Nucleus accumbens (tissue), 56 donors: ENCODE measurements at places on chromosomes 7 and 10.

DNA sequence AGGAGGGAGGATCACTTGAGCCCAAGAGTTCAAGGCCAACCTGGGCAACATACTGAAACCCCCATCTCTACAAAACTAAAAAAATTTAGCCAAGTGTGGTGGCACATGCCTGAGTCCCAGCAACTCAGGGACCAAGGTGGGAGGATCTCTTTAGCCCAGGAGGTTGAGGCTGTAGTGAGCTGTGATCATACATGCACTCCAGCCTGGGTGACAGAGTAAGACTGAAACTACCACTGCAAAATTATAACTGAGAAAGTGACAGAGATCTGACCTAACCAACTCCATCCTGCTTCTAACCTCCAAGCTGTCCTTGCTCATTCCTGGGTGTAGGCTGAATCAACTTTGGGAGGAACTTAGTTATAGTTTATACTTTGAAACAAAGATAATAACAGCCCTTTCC is 59.4 kb downstream of the HTR7 start:
- DNase-seq, result no peak

GRCh38 chr7:30804078-30804661 is 33.0 kb downstream of the MINDY4 start:
- DNase-seq, result no peak

DNA sequence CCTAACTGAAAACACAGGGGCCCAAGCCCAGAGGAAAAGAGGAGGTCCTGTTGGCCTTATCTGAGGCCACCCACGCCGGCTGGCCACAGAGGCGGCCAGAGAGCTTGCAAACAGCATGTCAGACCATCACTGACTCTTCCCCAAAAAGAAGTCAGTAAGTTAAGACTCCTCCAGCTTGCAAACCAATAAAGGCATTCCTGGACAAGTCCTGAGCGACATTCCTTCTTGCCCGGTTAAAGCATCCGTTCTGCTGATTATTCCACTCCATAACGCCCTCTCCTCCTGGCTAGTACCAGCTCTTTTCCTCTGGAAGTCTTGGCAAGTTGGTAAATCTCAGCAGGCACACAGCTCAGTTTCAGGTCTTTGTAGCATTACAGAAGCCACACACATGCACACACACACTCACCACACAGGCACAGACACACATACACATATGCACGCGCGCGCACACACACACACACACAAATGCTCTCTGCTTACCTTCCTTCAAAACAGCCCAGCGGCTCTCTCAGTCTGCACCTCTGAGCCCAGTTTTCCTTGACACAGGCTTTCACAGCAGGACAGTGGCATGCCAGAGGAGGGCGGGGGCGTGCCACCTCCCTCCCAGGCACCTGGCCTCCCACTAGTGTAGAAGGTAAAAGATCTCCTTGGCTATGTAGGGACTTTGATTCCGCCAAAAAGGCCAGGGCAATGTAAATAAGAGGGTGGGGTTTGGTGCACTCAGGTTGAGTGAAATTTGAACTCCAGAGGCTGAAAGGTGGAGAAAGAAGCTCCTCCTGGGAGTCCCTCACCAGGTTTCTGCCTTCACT is 201.4 kb downstream of the TNS3 start:
- DNase-seq, result no peak

DNA sequence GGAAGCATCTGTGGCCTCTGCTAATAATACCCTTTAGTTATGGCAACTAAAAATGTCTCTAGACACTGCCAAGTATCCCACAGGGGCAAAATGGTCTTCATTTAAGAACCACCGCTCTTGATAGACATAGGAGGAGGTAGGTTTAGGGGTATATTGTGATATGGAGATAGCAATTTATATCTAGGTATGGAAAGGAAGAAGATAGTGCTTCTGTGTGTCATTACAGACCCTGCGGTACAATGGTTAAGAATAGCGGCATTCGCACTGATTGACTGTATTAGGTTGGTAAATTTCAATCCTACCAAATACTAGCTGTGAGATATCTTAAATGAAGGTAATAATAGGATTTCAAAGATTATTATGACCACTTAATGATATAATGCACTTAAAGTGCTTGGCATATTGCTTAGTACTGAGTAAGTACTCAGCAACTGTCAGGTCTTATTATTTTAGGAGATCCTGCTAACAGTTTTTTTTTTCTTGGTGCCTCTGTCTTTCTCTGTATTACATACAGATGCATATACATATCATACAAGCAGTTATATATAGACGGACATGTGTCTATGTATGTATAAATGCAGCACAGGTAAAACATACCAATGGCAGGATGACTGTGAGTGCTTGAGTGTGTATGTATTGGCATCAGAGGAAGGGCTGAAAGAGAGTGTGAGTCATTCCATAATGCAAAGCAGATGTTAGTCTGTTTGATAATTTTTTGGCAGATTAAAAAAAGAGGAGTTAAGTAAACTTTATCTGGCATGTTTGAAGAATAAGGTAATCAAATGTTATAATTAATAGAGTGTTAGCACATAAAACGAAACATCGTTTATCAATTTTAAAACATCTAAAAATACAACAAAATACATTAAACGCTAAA is 50.0 kb upstream of the ITGB8 start:
- DNase-seq, result no peak

GRCh38 chr7:157483515-157483914 is 146.7 kb downstream of the DNAJB6 start:
- no peak for DNase-seq

DNA sequence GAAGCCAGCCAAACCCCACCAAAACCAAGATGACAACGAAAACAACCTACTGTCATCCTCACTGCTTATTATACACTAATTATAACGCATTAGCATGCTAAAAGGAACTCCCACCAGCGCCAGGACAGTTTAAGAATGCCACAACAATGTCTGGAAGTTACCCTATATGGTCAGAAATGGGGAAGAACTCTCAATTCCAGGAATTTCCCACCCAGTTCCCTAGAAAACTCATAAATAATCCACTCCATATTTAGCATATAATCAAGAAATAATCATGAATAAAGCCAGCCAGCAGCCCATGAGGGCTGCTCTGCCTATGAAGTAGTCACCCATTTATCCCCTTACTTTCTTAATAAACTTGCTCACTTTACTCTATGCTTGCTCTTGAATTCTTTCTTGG is 20.8 kb downstream of the MICU1 start:
- DNase-seq, result no peak

GRCh38 chr10:106189292-106189691 is 975.2 kb downstream of the SORCS1 start:
- DNase-seq, result no peak

GRCh38 chr7:27636326-27637006 is 26.2 kb downstream of the HIBADH start:
- DNase-seq, result no peak

GRCh38 chr10:116848032-116848943 is 1.0 kb upstream of the ENO4 start:
- no peak for DNase-seq

DNA sequence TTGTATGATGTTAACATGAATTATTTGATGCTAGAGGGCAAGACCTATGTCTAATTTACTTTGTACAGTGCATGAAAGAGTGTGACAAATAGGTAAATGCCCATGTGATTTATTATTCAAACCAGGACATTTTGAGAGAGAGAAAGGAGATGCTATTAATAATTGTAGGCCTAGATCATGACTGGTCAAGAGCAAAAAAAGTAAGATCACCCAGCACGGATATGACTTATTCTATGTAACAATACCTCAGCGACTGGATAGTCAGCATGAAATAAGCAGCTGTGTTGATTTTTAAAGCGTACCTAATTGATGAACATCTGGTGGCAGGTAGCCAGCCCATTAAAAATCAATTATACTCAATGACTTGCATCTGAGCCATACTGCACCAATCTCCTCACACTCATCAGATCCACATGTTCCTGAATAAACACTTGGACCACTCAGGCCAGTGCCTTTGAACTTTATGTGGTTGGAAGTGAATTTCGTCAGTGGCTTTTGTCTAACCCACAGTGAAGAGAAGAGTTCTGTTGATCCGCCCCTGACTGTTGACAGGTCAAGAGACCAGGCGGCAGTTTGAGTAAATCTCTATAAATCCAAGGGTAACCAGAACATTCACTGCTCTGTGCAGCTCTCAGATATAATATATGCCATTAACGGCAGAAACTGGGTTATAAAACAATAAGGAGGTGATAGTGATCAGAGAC is 435.3 kb downstream of the MDFIC start:
- DNase-seq, result no peak

GRCh38 chr7:32536585-32536984 is 41.3 kb downstream of the AVL9 start:
- DNase-seq, result no peak

GRCh38 chr10:30466445-30466844 is 32.5 kb downstream of the MAP3K8 start:
- no peak for DNase-seq

GRCh38 chr7:113751547-113751946 is 167.3 kb downstream of the PPP1R3A start:
- DNase-seq, result no peak

GRCh38 chr10:43371418-43371817 is at the start of gene FXYD4:
FXYD4 (plus strand) TSS chr10:43371636; CDS start chr10:43373747, 2,111 bp downstream.
- DNase-seq, result no peak

GRCh38 chr10:99689461-99689860 is 30.2 kb downstream of the ENTPD7 start:
- DNase-seq, result no peak

DNA sequence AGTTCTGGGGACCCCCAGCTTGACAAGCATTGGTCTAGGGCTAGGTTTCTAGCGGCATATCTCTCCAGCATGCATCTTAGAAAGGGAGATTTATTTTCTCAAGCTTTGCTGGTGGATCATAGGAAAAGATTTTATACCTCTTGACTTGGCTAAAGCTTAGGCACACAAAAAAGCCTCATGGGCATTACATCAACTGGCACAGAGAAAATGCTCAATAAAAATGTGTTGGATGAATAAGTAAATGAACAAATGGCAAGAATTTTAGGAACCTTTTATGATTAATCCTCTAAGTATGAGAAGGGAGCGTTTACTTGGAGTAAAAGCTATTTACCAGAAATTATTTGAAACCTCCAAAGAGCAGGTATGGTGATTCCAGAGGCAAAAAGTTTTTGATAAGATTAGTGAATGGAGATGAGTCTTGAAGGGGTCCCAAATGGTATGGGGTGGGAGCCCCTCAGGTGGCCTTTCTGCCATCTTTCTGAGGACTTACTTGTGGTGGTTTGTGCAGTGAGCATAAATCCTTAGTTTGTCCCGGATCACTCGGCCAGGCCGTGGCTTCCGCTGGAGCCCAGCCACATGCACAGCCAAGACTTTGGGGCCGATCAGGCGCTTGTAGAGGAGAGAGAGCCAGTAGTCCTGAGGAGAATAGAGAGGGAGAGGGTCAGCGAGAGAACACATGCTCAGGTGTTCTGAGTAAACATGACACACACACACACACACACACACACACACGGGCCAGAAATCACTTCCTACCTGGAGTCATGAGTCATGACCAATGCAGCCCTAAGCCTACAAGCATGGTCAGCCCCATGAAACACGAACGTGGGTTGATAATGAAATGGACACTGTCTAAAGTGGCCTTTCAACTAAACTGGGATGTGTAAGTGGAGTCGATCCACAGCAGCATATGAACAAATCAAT is 43.1 kb upstream of the HPS1 start:
- DNase-seq, result no peak

- no peak for DNase-seq
Measured at GRCh38 chr7:44195889-44196288, 4.9 kb upstream of the YKT6 start.

DNA sequence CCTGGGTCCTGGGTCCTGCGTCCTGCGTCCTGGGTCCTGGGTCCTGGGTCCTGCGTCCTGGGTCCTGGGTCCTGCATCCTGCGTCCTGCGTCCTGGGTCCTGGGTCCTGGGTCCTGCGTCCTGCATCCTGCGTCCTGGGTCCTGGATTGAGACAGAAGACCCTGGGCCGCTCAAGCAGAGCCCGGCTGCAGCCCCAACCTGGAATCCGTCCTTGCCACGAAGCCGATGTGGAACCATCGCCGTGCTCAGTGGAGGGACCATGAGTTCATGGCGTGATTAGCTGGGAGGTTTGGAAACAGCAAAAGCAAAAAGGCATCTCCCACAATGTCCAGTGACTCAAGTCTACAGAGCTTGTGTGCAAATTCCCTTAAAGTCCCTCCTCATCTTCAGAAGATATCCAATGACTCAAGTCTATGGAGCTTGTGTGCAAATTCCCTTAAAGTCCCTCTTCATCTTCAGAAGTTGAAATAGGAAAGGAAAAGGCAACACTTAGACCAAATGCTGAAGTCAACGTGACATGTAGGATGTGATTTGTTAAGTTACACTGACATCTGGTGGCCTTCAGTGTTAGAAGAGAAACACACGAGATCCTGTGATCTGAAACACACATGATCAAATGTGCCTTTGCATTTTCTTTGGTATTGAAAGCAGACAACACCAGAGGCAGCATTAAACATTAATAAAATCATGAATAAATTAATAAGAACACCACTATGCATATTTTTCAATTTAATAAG is 179.9 kb downstream of the PTPRN2 start:
- DNase-seq, result no peak

DNA sequence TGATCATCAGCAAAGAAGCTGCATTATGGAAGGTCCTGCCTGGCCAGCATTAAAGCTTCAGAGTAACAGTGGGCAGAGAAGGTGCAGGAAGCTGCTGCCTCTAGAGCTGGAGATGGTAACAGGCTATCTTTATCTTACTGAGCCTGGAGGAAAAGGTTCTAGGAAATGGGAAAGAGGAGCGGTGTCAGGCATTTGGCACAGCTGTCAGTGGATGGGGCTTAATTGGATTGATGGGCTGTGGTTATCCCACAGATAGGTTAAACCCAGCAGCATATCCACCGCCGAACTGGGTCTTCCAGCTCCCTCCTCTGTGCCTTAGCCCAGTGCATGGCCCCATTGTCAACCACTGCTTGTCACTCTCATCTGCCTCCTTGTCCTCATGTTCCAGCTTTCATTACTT is 127.6 kb downstream of the CCNY start:
- DNase-seq, result no peak

GRCh38 chr7:82347808-82348207 is 95.8 kb downstream of the CACNA2D1 start:
- no peak for DNase-seq

DNA sequence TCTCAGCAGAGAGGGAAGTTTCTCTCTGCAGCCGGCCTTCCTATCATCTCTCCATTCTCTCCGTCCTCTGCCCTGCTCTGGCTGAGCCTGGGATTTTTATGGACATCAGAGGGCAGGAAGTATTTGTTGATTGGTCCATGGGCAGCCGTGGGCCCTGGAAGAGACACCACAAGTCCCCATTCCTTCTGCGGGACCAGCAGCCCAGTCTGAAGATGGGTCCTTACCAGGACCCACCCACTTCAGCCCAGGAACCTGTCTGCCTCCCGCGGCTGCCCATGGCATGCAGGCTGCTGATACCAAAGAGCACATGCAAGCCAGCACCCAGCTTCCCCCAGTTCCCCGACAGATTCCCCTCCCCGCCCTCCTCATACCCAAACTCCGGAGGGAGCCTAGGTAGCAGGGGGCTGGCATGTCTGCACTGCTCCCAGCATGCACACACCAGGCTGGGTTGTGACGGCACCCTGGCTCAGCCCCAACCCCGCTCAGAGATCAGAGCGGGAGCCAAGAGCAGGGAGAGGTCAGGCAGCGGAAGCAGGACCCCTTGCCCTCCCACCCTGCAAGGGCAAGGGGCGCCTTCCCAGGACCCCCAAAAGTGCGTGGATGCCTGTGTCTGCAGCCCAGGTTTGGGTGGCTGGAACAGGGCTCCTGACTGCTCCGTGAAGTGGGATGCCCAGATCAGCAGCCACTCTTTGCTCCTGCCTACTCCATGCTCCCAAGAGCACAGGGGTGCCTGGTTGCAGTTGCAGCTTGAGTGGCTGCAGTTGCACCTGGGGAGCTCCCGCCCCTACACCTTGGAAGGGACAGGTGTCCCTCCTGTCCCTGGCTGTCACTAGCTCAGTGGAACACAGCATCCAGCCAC is 538.6 kb upstream of the POT1 start:
- no peak for DNase-seq

- no peak for DNase-seq
Measured at GRCh38 chr7:67659091-67659490, 662.5 kb downstream of the TYW1 start.
